ENCODE measurements at places on chromosomes 4 and X.

GRCh38 chr4:13054420-13054970 is 429.6 kb downstream of the RAB28 start:
- DNase-seq = no peak

DNA sequence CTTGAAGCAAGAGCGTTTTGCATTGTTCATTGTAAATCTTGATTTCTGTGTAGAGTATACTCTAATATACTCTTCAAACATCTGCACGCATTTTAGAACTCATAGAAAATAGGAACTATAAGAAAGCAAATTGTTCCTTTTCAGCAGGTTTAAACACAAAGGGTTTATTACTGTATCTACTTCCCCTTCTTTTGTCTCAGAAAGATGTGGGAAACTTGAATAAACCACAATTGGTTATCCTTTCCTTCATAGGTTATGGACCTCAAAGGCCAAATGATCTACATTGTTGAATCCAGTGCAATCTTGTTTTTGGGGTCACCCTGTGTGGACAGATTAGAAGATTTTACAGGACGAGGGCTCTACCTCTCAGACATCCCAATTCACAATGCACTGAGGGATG is 46.0 kb upstream of the GUCY1B1 start:
- no peak for DNase-seq

DNA sequence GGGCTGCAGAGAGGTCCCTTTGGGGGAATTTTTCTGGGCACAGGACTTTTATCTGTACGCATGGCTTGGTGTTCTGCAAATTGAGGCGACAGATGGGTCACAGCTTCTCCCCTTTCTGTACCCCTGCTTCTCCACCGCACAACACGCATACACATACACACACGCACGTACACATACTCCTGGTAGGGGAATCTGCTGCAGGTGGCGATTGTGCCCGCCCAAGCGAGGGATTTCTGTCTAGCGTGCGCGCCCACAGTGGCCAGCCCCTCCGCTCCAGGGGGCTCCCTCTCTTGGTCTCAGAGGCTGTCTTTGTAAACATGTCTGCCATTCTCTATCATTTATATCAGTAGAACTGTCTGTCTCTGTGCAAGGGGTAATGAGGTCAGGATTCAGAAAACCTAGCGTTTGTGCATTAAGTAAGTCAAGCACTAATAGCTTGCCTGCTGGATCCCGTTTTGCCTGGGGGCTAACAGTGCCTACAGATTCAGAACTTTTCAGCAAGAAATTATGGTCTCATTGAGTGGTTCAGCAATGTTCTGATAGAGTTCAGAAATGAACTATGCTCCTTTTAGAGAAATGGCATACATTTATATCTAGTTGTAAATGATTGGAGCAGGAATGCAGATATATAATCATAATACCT is 2.2 kb downstream of the GRID2 start:
- no peak for DNase-seq

- peak; percentile 44 for DNase-seq
These were observed 222.6 kb downstream of the SPIN4 start for GRCh38 chrX:63128509-63128908.

- no peak for DNase-seq
These were observed 134.3 kb downstream of the AMELX start for GRCh38 chrX:11427453-11428071.

GRCh38 chr4:22430626-22431025 is 85.2 kb downstream of the ADGRA3 start:
- DNase-seq = no peak

DNA sequence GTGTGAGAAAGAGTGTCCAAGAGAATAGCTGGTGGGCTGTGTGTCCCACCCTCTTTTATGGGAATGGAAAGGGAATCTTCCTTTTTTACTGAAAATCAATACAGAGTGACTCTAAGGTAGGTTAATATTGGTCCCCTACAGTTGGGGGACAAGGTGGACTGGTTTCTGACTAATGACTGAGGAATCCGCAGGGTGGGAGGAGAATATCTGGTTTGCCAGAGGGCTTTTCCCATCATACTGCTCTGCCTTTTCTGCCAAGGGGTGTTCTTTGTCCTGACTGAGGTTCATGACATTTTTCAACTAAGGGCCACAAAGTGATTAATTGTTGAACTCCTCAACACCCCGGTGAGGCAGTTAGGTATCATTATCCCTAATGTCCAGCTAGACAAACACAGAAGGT is 261.6 kb downstream of the SPATA18 start:
- DNase-seq = no peak

DNA sequence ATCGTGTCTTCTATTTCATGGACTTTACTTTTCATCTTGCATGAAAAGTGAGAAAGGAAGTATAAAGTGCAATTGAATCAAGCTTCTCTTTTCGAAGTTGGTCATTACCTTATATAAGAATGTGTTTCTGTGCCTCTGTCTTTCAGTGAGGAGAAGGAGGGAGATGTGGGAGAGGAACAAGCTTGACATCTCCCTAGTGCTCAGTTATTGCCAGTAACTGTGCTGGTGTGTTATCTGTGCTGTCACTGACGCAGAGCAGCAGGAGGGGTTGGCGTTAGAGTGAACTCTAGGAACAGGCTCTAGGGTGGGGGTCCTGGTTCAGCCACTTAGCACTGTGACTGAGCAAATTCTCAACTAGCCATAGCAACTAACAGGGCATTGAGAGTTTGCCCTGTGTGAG is 34.0 kb upstream of the TBC1D9 start:
- no peak for DNase-seq

DNA sequence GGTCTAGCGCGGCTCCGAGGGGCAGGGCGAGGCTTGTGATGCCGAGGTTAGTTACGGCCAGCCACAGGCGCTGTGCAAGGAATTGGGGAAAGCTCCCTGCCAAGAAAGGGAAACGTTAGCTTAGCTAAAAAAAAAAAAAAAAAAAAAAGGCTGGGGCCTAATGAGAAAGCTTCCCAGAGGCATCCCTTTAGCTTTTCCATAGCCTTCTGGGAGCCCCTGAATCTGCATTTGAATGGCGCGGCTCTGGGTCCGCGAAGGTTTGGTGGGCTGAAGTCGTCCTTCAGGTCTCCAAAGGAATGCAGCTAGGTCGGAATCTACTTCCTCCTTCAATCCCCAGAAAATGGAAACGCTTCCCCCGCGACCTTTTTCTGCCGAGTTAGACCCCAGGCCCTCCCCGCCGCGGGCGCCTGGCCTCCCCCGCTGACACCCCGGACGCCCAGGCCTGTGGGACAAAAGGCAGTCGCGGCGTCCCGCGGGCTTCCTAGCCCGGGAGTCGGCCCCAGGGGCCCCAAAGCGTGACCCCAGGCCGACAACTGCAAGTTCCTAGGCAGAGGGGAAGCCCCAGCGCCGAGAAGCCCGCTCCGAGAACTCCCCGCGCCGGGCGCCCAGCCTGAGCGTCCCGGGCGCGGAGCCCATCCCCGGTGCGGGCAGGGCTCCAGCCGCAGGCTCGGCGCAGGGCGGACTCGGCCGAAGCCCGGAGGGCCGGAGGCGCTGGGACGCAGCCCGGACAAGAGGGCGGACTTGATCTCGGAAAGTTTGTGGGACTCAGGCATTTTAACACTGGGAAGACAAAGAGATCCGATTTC is 605 bp upstream of the FAT1 start:
- no peak for DNase-seq

- DNase-seq = peak; percentile 17
These were observed 822 bp upstream of the PFKFB1 start for GRCh38 chrX:54994668-54995351.

DNA sequence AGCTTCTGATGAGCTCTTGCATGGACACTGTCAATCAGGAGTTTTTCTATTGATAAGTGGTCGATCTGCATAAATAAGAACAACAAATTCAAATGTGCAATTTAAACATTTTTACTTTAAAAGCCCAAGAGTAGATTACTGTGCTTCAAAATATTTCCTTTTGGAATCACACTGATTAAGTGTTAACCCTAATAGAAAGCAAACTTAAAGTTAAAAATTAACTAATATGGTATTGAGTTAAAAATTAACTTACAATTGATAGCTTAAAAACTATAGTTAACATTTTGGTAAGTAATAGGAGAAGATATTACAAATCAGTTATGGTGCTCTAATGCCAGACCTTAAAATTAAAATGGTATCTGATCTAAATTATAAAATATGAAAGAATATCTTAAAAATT is 25.9 kb downstream of the MED14 start:
- no peak for DNase-seq

DNA sequence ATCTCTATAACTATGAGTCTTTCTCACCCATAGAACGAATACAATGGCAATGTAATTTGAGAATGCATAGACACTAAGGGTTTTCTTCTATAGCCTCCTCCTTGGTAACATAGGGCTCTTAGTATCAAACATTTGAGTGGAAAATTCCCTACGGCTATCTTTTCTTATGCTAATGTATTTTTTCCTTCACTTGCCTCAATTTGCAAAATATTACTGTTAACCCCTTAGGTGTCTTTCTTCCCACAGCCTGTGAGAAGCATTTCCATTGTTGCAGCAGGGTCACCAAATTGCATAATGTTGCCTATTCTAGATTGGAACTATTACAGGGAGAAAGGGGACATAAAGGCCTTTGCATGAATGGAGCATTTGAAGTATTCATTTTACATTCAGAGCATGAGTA is 140.5 kb upstream of the RAPGEF2 start:
- DNase-seq = no peak

- no peak for DNase-seq
These were observed 137.3 kb downstream of the TMEM144 start for GRCh38 chr4:158347556-158347955.

- DNase-seq = peak; percentile 15
These were observed 4.0 kb downstream of the TMEM164 start for GRCh38 chrX:110006821-110007375.

DNA sequence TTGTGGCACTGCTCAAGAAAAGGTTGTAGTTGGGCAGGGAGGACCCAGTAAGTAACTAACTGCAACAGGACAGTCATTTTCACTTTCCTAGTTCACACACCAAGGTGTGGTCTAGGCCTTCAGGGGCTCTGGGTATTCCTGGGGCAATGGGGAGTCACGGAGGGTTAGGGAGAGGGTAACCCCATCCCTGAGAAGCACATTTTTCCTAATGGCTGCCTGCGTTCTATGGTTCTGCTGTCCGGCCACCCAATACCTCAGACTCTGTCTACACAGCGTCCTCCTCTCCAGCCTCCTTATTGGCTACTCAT is 937 bp upstream of the PPP1R3F start:
- DNase-seq = no peak

GRCh38 chr4:165631208-165631894 is 241.7 kb upstream of the TLL1 start:
- no peak for DNase-seq

GRCh38 chr4:10462876-10463275 is 5.7 kb upstream of the ZNF518B start:
- no peak for DNase-seq

DNA sequence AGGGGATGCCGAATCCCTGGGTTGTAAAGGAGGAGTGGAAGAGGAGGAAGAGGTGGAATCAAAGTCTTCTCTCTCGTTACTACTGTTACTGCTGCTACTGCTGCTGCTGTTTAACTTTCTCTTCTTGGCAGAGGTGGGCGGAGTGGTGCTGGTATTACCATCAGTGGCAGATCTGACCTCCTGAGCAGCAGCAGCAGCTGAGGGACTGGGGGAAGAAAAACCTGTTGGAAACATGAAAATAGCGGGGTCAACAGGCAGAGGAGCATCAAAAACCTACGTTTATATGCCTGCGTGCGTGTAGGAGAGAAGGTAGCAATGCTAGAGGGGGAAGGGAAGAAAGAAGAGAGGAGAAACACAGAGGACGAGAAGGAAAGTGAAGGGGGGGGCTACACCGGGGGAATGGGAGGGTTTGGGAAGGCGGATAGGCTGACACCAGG is 339 bp downstream of the CUL4B start:
- DNase-seq = peak; percentile 47

- DNase-seq = no peak
These were observed 60.8 kb downstream of the TBL1X start for GRCh38 chrX:9525511-9526248.

- DNase-seq = no peak
These were observed 44.1 kb downstream of the FGFBP1 start for GRCh38 chr4:15894393-15894792.

DNA sequence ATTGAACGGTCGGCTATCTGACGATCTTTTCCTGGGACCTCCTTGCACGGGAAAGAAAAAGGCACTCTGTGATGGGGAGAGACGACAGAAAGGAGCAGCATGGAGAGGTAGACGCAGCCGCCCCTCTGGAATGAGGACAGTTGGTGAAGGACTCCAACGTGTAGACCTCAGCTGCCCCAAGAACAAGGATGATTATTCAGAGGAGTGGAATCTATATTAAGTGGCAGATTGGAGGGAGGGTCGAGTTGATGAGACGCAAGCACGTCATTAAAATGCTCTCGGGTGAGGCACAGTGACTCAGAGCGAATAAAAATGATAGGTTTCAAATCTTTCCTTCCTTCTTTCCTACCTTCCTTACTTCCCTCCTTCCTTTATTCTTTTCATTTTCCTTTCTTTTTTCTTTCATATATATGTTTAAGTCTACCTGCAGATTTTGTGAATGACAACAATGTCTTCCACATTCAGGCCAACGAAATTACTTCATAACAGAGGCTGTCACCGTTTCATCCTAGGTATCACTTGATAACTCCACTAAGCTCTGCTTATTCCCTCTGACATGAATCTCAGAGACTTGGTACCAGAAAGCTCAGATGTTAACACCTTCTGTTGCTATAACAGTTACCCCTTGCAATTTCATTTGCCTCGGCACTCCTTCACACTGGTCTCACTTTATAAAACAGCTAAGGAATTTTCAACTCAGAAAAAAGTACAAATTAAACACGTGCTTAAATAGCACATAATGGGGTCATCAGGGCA is 110.0 kb upstream of the PPARGC1A start:
- DNase-seq = no peak

DNA sequence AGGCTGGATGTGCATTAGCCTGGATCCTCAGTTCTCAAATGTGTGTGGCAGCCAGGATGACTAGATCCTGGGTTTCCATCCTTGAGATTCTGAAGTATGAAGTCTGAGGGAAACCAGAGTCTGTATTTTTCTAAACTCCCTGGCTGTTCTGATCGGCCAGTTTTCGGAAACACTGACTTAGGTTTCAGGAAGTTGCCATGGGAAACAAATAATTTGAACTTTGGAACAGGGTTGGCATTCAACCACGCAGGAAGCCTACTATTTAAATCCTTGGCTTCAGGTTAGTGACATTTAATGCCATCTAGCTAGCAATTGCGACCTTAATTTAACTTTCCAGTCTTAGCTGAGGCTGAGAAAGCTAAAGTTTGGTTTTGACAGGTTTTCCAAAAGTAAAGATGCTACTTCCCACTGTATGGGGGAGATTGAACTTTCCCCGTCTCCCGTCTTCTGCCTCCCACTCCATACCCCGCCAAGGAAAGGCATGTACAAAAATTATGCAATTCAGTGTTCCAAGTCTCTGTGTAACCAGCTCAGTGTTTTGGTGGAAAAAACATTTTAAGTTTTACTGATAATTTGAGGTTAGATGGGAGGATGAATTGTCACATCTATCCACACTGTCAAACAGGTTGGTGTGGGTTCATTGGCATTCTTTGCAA is 67.6 kb downstream of the PDGFRA start:
- no peak for DNase-seq

DNA sequence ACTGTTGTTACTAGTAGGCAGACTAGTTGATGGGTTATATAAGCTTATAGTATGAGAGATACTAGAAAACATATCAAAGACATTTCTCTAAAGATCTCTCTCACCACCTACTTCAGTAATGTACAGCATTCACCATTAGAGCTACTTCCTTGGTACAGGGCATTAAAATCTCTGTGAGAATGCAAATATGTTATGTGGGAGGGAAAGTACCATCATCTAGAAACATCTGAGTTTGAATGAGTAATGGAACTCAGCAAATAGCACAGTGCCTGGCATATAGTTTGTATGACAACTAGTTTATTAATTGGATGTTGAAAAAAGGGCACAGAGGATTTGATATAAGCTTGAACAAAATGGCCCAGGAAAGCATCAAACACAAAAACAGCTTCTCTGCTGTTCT is 211.1 kb downstream of the GLUD2 start:
- no peak for DNase-seq

GRCh38 chr4:93730251-93730650 is 98.3 kb upstream of the ATOH1 start:
- DNase-seq = no peak
